Activated CD4-positive, alpha-beta T cell treated with anti-CD3 and anti-CD28 coated beads, Interleukin-10, Interleukin-2, amounts not matched to agents 100 ng/mL and 50 ng/mL, durations not matched to agents 16 hours and 8 hours (primary cell): ENCODE measurements at places on chromosomes 1 and 21.

- no peak for DNase-seq
Measured at GRCh38 chr21:32507342-32507919, 77.9 kb downstream of the TCP10L start.

DNA sequence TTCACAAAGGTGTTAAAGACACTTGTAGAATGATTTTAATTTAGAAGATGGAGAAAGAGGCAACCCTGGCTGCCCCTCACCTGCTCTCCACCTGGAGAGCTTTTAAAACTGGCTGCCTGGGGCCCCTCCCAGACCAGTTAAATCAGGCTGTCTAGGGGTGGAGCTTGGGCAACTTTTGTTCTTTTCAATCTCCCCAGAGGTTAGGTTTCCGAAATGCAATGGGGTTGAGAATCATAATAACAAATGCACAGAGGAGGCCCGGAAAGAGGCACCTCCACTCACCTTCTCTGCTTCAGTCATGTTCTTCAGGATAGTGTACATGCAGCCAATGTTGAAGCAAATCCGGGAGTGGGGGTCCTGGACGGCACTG is 400 bp downstream of the NCF2 start:
- DNase-seq, result peak; percentile 16

GRCh38 chr1:198399452-198399851 is 141.0 kb downstream of the ATP6V1G3 start:
- DNase-seq, result no peak

DNA sequence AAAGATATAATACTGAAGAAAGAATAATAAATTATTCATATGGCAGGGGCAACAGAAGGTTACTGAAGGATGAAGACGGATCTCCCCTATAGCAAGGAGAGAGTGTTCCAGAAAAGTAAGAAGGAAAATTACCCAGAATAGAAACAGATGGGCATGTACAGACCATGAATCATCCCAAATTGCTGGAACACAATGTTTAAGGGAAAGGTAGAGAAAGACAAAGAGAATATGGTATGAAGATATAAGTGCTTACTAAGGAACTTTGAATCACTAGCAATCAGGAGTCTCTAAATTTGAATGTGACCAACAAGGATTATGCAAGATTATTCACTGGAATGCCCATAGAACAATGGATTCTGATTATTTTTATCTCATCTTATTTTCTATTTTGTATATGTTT is 375.4 kb downstream of the COL11A1 start:
- no peak for DNase-seq

- no peak for DNase-seq
Measured at GRCh38 chr1:41613689-41614574, 129.4 kb upstream of the EDN2 start.

DNA sequence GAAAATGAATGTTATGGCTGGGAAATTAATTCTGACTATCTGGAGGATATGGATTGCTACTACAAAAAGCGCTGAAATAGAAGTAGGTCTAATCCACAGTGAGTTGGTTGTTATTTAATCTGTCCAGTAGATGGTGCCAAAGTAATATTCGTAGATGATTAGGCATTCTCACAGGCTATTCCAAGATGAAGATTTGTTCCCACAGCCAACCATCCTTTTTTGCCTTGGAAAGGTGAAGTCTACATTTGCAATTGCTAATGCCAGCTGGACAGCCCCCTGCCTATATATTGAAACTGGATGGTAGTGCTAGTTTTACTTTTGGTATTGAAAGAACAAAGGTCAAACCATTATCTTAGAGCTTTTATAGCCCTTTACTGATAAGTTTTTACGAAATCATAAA is 43.8 kb downstream of the RBM11 start:
- DNase-seq, result peak; percentile 31

GRCh38 chr1:248590055-248590454 is 7.4 kb downstream of the OR2T10 start:
- DNase-seq, result no peak

DNA sequence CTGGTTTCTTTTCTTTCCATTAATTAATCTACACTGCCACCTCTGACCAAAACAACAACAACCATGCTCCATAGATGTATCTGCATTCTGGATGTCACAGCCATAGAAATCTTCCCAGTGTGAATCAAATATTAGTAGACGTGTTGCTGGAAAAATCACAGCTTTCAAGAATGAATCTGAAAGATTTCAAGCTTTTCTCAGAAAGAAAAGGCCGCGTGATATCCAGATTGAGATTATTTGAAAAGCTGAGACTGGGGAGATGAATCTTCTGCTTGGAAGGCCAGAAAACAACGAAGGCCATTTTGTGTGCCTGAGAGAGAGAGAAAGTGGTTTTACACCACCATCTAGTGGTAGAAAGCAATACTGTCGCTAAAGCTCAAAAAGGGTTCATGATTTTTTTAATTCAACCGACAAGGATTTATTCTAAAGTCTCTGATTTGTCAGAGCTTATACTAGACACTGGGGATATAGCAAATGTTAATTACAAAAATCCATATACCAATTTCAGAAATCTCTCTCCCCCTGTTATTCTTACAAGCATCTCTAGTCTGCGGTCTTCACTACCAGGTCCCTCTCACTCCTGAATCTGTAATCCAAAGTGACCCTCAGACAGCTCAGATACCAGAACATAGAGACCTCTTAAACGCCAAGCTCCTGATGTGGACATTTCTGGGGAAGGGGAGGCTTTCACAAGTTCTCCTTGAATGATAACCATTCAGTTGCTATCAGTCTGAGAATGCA is 87.5 kb upstream of the SGIP1 start:
- DNase-seq, result peak; percentile 82

DNA sequence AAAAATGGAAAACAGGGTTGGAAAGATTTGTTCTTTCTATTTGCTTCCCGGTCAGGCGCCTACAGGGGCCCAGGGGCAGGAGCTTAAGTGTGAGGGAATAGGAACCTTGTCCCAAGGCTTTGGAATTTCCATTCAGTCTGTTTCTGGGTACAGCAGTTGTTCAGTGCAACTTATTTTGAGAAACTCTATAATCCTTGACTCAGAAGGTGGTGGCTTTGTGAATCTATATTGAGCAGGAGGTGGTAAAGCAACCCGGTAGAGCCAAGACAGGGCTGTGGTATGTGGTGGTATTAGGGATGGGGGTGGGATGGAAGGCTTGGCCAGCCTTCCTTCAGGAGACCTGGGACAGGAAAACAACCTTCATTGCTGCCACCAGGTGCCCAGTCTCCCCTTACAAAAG is 20.0 kb downstream of the GJA5 start:
- no peak for DNase-seq

- DNase-seq, result peak; percentile 91
Measured at GRCh38 chr1:93692983-93693591, 11.4 kb upstream of the BCAR3 start.

DNA sequence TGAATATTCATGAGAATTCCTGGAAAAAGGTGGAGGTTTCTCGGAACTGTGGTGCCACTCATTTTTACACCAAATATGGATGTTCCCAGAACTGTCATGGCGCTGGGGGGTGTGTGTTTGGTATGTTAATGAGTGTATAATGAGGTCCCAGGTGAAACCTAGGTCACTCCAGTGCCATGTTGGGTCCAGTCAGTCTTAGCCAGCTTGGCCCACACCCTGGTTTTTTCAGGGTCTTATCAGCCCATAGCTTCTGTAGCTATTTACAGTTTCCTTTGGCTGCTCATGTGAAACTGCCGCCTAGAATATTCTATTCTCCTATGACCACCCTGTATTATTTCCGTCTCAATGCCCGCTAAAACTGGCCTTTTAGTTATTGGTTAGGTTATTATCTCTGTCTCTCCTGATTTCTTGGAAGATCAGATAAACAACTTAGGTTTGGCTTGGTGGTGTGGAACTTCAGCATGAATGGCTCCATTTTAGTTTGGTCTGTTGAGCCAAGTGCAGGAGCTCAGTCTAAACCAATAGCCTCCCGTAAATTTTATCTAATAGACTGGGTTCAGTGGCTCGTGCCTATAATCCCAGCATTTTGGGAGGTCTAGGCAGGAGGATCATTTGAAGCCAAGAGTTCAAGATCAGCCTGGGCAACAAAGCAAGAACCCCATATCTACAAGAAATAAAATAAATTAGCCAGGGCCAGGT is 42.1 kb upstream of the EDARADD start:
- DNase-seq, result no peak

GRCh38 chr1:93518516-93518915 is 70.6 kb downstream of the FNBP1L start:
- DNase-seq, result no peak

- no peak for DNase-seq
Measured at GRCh38 chr1:201696217-201696761, 132.7 kb upstream of the IPO9 start.

DNA sequence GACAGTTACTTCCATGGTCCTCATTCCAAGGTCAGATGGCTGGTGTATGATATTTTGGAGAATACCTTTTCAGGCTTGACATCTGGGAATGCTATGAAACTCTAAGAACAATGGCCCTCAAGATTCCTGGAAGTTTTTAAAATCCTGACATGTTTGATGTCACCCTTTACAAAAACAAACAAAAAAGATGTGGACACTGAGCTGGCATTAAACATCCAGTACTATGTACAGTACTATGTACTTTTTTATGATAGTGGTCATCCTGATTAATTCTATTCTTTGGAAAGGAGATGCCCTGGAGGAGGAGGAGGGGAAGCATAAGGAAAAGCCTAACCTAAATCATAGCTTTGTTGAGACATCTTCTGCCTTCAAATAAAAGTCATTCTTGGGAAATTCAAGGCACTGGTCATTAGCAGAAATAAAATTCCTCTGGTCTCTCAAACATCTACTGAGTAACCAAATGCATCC is 235.4 kb downstream of the HMCN1 start:
- no peak for DNase-seq

DNA sequence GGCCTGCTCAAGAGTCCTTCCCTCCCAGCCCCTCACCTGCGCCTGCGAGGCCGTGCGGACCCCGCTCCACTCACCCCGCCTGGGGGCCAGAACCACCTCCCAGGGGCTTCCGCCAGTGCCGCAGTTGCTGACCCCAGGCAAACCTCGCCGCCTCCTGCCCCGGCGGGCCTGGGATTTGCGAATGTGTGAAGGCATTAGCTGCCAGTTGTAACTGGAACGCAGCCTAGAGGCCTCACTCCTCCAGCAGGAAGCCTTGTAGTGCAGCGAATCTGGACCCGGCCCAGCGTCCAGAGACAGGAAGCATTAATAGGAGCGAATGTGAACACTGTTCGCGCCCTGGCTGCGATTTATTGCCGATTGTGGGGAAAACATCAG is 140.9 kb upstream of the ARHGEF16 start:
- DNase-seq, result no peak

DNA sequence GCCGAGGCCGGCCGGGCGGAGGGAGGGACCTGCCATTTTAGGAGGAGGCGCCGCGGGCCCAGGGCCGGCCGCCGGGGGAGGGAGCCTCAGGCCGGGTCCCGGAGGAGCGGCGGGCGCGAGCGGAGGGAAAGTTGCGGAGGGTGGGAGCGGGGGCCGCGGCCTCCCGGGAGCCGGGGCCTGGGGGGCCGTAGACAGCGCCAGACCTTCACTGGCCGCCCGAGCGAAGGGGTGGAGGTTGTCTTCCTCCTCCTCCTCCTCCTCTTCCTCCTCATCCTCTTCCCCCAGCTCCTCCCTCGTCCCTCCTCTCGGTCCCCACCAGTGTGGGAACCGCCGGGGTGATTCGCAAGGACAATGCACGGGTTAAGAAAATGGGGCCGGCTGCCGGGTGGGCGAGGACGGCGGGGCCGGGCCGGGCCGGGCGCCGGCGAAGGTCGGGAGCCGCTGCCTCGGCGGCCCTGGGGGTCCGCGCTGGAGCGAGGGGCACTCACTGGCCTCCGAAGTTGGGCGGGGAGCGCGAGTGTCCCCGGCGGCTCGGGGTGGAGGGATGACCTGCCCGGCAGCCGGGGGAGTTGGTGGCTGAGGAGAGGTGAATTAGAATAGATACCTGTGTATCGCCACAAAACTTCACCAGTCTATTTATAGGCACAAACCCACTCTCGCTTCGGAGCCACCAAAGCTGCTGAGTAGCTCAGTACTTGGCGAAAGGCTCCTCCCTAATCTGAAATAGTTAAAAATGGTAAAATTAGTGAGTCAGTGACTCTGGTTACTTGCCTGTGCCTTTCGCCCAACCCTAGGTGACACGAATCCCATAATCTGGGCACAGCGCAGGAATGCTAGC is 1.3 kb downstream of the DYRK1A start:
- DNase-seq, result peak; percentile 63

GRCh38 chr21:39660191-39660980 is 47.6 kb downstream of the B3GALT5 start:
- no peak for DNase-seq

DNA sequence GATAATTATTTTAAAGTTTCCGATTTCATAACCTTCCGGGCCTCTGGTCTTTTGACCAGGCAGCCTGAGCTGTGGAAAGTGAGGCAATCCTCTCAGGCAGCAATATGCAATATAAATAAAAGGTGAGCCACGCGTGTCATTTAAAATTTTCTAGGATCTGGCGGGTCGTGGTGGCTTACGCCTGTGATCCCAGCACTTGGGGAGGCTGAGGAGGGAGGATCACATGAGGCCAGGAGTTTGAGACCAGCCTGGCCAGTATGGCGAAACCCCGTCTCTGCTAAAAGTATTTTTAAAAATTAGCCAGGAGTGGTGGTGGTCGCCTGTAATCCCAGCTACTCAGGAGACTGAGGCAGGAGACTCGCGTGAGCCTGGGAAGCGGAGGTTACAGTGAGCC is 546 bp upstream of the ZNF695 start:
- DNase-seq, result no peak

- DNase-seq, result no peak
Measured at GRCh38 chr1:205150651-205151428, 29.1 kb upstream of the RBBP5 start.

DNA sequence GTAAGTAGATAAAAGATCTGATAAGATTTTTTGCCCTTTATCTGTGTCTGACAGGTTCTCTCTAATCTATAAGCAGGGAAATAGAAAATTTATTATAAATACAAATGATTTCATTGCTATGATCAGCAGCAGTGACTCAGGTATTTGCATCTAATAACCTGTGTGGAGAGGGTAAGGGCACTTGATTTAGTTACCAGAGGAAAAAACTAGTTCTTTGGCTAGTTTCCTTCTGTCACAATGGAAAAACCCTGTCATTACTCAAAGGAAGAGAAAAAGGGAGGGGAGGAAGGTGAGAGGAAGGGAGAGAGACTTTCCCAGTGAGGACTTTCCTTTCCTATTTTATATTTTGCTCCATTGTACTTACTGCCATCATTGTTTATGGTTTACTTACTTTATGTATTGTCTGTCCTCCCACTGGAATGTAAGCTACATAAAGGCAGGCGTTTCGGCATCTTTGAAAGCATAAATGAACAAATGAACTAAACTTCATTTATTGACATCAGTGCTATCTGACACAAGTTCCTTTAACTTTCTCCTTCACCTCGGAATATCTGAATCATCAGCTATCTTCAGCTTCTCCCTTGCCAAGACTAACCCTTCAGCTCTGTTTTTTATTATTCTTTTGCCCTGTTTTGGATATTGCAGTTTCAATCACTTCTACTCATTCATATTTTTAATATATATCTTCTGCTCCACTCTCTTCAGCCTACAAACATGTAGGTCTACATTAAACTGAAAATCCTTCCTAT is 34.9 kb downstream of the WDR3 start:
- DNase-seq, result no peak

- no peak for DNase-seq
Measured at GRCh38 chr21:36103434-36103833, 31.4 kb upstream of the CBR3 start.
